ENCODE measurements at places on chromosomes 12 and 14.

DNA sequence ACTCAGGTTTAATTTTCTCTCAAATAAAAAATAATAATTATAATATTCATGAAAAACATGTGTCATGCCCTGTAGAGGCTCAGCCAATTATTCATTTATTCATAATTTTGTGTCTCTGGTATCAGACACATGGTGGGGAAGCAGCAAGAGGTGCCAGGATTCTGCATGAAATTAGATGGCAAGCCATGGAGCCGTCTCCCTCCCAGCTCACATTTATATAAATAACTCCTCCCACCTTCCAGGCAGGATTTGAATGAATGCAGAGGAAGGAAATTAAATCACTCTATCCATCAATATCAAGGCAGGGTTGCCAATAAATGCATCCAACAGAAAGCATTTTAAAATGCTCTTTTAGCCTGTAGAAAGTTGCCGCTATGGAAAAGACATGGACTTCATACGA lies 98.1 kb downstream of the PTPRR start:
- no peak for DNase-seq

DNA sequence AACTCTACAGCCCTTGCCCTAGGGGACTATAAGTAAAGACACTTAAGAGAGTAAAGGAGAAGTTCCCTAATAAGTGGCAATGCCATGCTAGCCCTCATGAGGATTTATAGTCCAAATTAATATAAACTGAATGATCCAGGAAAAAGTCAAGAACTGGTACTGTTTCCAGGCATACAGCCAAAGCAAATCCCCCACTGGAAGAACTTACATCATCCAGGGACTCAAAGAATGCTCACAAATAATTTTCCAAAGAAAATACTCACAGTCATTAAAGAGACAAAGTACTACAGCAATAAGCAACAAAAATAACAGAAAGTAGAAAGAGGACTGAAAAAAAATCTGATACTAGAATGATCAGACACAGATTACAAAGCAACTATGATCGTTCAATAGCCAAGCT lies 79.7 kb upstream of the RAP1B start:
- no peak for DNase-seq

GRCh38 chr14:95095996-95096395 lies 61.3 kb downstream of the DICER1 start:
- no peak for DNase-seq

DNA sequence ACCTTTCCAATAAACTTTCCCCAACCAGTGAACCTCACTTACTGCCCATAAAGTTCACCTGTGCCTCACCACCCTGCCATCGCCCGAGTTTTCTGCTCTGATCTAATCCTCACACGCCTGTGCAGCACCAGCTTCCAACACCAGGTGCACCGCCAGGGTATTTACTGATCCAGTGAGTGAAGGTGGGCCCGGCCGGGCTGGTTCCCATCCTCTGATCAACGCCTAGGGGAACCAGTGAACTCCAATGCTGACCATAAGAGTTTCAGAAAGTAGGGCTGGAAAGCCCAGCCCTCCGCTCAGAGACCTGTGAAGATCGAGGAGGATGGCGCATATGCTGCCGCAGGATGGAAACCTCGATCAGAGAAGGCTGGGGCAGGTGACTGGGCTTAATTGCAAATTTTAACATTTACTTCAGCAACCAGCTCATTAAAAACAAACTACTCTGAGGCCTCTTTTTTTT lies 685 bp upstream of the MYL6B start:
- peak; percentile 88 for DNase-seq

GRCh38 chr12:23221926-23222325 lies 597.0 kb downstream of the ETNK1 start:
- no peak for DNase-seq

DNA sequence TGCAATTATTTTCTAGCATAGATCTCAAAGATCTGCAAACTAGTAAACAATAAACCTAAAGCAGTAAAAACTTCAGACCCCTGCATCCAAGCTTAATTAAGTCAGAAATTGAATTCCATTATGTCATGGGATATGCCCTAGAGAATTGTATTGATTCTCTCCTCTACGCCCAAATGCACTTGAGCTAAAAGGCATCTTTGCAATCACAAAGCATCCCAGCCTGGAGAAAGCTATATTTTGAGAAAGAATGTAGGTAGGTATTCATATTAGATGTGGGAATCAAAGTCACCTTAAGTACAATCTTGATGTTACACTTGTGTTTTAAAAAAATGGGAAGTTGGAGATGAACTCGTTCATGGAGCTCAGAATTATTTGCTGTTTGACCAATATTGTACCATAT lies 386.7 kb downstream of the ADAMTS20 start:
- no peak for DNase-seq
